ENCODE measurements at places on chromosomes 4 and X.

- DNase-seq = no peak
These were observed 67.6 kb upstream of the UGT2B15 start for GRCh38 chr4:68738036-68738435.

DNA sequence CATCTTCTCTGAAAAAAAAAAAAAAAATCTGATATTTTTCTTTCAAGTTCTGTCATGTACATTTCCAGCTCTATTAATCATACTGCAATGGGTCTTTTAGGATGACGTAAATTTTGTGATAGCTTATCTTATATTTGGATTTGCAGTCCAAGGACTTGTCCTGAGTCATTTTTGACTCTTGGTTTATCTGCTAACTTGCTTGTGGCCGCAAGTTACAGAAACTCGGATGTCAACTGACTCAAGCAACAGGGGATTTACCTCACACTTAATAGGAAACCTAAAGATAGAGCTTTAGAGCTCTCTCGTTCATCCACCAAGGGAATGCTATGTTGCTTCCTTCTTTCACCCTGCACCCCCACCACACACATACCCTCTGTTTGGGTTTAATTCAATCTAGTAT, 1433.8 kb upstream of the TENM3 start:
- DNase-seq = no peak

DNA sequence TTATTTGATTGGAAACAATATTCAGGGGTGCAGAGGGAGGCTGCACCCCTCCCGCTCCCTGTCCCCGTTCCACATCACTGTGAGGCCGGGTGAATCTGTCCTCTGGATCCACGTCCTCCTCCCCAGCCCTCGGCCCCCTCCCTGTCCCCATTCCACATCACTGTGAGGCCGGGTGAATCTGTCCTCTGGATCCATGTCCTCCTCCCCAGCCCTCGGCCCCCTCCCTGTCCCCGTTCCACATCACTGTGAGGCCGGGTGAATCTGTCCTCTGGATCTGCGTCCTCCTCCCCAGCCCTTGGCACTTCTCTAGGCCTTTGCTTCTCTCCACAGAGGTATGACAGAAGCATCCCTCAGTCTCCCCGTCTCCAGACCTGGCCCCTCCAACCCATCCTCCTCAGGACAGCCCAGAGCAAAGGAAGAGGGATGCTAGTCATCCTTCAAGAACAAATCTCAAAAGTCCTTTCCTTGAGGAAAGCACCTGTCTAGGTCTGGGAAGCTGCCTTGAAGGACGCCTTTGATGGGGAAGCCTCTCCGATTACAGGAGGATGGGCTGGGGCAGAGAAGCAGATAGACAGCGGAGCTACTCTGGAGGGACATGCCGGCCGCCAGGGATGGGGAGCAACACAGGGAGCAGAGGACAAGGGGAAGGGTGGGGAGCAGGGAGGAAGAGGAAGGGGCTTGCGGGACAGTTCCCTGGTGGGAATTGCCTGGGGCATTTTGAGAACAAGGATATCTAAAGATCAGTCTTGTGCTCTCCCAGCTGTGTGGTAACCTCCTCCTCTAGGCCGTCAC, 10.8 kb upstream of the AFAP1 start:
- no peak for DNase-seq

DNA sequence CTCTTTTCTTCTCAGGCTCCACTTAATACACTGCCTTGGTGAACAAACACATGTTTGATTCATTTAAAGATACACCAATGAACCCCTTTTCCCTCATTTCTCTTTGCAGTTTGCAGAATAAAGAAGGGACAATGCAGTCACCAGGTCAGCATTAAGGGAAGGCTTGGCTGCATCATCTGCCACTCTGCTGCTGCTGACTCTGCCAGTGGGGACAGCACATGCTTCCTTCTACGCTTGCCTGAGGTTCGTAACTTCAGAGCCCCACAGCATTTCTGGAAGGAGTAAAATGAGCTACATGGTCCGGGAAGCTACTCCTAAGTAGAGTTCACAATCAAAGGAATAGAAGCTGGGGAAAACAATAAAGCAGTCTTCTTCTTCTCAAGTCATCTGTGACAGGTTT, 178.9 kb upstream of the GATB start:
- no peak for DNase-seq

- DNase-seq = no peak
These were observed 12.2 kb upstream of the AMOT start for GRCh38 chrX:112852851-112853250.

- no peak for DNase-seq
These were observed 5.1 kb upstream of the CXCL9 start for GRCh38 chr4:76012388-76012801.

GRCh38 chr4:141144207-141144606, 10.9 kb upstream of the RNF150 start:
- DNase-seq = no peak

GRCh38 chrX:77434962-77435361, 12.2 kb upstream of the FGF16 start:
- DNase-seq = no peak

GRCh38 chrX:9163214-9163709, 129.3 kb upstream of the FAM9B start:
- DNase-seq = no peak

DNA sequence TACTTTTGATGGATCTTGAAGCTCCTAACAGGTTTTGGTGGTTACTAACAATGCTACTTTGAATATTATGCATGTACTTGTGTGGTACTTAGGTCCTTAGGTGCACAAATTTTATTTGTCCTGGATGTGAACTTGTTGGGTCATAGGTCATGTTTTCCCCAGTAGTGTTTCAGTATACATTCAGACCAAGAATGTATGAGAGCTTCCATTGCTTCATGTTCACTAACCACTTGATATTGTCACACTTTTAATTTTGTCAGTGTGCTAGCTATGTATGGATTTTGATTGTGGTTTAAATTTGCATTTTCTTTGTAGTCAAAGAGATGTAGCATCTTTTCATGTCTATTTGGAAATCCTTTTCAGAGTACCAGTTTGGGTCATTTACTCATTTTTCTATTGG, 32.2 kb downstream of the CLCN3 start:
- no peak for DNase-seq

GRCh38 chr4:4248885-4249203, 821 bp upstream of the TMEM128 start:
- DNase-seq = no peak

GRCh38 chrX:22433292-22434070, 160.8 kb downstream of the CBLL2 start:
- DNase-seq = no peak

DNA sequence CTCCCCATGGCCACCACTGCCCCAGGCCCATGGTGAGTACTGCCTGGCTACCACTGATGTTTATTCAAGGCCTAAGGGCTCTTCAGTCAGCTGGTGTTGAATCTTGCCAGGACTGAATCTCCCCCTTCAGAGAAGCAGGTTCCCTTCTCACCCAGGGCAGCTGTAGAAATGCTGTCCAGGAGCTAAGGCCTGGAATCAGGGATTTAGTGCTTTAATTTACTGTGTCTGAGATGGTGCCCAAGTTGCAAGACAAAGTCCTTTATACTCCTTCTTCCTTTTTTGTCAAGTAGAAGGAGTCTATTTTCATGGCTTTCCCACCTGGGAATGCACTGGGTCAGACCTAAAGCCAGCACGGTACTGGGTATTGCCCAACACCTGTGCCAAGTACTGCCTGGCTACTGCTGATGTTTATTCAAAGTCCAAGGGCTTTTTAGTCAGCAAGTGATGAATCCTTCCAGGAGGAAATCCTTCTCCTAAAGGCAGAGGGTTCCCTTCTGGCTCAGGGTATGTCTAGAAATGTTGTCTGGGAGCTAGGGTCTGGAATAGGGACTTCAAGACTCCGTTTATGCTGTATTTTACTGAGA, 117.6 kb upstream of the ATOH1 start:
- no peak for DNase-seq

GRCh38 chrX:7083468-7084396, 63.8 kb upstream of the STS start:
- DNase-seq = peak; percentile 82

DNA sequence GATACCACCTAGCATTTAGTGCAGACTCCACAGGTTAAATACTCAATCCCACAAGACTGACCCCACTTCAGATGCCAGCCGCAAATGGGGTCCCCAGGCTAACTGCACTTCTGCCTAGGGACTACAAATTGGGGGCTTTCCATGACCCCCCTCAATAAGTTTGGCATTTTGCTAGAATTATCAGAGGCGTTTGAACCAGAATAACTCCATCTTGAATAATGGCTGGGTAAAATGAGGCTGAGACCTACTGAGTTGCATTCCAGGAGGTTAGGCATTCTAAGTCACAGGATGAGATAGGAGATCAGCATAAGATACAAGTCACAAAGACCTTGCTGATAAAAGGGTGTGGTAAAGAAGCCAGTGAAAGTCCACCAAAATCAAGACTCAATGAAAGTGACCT, 15.1 kb downstream of the RELL1 start:
- no peak for DNase-seq

DNA sequence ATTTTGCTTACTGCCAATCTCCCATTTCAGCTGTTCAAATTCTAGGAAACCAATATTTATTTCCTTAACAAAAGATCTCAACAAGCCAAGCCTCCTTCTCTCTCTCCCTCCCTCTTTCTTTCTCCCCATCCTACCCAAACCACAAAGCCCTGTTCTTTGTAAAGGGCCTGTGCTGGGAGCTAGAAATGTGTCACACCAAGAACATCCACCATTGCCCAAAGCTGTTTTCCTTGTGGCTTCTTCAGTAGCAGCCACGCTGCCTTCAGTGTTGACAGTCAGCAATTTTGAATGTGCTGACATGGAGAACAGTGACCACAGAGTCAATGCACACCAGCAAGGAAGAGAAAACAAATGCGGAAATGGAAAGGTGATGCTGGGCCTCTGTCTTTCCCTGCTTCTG, 203.0 kb downstream of the MAML3 start:
- DNase-seq = no peak

DNA sequence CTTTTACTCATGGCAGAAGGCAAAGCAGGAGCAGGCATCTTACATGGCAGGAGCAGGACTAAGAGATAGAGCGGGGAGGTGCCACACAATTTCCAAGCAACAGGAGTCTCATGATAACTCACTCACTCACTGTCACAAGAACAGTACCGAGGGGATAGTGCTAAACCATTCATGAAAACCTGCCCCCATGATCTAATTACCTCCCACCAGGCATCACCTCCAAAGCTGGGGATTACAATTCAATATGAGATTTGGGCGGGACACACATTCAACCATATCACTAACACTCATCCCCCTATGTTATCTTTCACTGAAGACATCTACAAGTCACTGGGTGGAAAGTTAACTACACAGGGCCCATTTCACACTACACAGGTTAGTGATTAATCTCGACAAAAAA, 25.4 kb upstream of the GLRB start:
- DNase-seq = no peak

DNA sequence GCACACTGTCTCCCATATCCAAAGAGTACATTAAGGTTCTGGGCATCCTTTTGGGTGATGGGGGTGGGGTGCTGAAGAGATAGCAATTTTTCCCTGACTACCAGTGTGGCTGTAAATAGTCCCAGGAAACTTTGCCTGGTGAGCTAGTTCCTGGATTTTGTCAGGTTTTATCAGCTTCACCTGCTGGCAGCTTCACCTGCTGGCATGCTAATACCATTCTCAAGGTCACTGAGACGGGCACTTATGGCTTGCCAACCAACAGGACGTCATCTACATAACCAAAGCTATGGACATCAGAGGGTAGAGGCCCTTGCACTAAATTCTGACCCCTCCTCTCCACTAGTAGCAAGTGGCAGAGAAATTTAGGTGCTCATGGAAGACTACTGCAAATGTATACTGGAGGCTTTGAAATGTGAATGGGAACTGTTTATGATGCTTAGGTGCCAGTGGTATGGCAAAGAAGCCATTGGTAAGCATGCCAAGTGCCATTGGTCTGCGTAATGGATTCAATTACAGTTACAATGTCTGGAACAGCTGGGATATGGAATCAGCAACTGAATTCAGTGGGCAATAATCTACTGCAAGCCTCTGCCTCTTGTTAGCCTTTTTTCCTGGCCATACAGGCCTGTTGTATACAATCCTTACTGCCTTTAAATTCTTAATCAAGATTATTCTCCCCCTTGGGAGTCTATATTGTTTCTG, 71.6 kb upstream of the SH3RF1 start:
- no peak for DNase-seq

DNA sequence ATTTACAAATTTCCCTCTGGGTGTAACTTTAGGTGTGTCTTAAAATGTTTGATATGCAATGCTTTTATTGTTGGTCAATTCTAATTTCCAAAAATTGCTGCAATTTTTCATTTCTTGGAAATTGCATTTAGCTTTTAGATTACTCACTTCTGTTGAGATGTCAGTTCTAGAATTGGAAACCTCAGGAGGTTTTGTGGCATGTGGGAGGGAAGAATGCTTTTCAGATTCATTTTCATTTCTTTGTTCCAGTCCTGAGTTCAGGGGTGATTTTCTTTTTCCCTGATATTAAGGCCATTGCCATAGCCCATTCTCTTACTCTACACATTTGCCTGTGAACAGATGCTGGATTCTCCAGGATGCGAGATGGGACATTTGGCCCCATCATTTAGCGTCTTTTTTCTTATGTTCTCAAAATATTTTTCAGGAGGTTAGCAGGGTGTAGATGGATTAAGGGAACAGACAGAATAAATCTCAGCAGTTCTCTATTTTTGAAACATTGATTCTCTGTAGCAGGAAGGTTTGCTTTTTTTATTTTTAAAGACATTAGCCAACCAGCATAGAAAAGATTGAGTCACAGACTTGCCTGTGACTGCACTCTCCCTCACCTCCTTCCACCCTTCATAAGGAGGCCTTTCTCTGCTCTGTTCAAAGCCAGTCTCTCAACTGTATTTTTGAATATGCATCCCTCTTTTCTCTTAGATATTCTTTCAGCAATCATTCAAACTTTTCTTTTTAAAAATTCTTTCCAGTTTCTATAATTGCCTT, 238.4 kb upstream of the ANXA3 start:
- DNase-seq = no peak

DNA sequence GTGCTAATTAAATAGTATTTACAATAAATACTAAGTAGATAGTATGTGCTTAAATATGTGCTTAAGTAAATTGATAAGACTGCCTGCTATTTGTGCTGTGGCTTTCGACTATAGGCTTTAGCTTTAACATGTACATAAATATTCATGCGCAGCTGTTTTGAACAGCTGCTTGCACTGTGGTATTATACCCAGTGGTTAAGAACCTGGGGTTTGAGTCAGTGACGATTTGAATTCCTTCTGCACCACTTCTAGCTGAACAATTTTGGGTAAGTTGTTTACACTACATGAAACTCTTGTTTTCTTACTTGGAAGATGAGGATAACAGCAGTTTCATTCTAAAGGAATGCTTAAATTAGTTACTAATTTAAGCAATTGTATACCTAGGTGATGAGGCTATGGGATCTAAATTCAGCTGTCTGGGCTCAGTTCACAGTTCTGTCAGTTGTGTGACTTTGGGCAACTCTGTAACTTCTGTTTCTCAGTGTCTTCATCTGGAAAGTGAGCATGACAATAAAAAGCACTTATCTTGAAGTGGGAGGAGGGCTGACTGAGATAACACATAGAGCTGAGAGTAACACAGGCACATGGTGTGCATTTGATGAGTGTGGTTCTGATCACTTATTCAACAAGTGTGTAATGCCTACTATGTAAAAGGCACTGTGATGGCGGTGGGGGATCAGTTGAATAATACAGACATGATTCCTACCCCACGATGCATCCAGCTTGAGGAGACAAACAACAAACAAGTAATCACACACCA, 37.0 kb downstream of the HPGDS start:
- no peak for DNase-seq

GRCh38 chr4:4477391-4477790, 64.5 kb downstream of the STX18 start:
- no peak for DNase-seq

GRCh38 chr4:109826719-109827118, 1.1 kb upstream of the RRH start:
- no peak for DNase-seq

- peak; percentile 79 for DNase-seq
These were observed 12.8 kb upstream of the BOD1L1 start for GRCh38 chr4:13640149-13640940.
